ENCODE measurements at places on chromosomes 2 and 18.
A peak's percentile ranks its signal among the peaks of the same experiment; 100 is the strongest.

GRCh38 chr2:37284381-37284780, 40.3 kb downstream of the PRKD3 start:
- DNase-seq: no peak

DNA sequence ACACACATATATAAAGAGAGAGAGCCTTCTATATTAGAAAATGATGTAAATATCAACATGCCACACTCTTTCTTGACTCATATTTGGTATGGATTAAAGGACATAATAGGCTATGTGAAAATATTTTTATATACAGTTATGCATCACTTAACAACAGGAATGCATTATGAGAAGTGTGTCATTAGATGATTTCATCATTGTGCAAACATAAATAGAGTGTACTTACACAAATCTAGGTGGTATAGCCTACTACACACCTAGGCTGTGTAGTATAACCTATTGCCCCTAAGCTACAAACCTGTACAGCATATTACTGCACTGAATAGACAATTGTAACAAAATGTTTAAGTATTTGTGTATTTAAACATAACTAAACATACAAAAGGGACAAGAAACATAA, 354.8 kb upstream of the CNTNAP5 start:
- no peak for DNase-seq

- DNase-seq: no peak
Observed at GRCh38 chr2:45191976-45192375, 182.7 kb upstream of the SIX2 start.

DNA sequence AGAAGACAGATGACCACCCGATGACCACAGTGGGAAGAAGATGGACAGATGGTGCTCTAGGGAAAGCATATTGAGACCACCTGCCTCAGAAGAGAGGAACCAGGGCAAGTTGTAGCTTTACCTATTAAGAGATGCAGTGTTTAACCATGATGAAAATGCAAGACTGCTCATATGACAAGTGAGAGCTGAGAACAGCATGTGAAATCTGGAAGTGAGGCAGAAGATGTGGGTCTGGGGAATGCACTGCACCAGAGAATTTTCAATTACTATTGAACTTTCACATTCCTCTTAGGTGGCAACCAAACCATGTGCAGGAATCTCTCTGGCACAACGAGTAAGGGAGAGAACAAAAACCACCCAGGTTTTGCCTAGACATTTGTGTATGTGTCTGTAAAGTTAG, 184.8 kb upstream of the CRIM1 start:
- no peak for DNase-seq

DNA sequence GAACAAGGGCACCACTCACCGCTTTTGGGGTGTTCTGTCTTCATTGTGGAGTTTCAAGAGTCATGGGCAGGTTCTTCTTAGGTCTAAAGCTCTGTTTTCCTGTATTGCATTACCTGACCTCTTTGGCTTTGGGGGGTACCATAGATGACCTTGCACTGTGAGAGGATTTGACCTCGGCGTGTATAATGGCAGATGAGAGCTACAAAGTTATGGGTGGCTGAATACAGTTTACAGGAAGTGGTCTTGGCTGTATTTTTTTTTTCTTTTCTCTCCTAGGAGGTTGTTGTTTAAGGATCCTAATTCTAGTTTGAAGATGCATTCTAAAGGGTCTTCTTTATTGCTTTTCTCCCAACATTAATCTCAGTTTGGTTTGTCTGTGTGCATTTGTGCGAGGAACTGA, 11.5 kb downstream of the GAL3ST2 start:
- DNase-seq: no peak

DNA sequence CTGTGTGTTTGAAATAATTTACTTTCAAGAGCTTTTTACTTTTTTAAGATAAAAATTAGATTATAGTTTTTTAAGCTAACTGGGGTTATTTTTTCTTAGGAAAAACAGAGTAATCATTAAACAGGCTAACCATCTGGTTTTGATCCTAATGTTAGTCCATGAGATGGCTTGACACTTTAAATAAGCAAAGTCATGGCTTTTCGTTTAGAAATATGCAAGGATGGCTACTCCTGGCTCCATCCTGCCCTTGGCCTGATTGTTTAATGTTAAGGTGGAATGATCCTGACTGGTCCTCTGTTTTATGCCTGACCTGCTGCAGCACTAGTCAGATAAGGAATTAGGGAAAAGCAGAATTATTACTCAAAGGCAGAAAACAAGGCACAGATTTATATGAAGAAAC, 39.7 kb upstream of the PNPT1 start:
- DNase-seq: no peak

GRCh38 chr2:170162271-170162632, 15.7 kb upstream of the MYO3B start:
- DNase-seq: no peak

- no peak for DNase-seq
Observed at GRCh38 chr2:220315098-220315823, 687.8 kb downstream of the SLC4A3 start.

DNA sequence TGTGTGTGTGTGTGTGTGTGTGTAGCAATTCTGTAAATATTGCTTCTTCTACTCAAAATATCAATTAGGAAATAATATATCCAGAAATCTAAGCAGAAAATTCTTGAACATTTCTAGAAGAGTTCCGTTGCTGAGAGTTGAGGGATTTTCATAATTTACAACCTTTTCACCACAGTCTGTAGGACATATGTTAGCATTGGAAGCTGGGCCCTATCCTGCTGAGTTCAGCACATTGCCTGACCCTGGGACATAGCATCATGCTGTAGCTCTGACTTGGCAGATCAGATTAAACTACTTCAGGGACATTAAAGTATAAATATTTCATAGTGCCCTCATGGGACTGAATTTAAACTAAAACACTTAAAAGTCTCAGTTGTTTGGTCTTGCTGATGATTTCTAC, 129.2 kb upstream of the KCNH7 start:
- no peak for DNase-seq

DNA sequence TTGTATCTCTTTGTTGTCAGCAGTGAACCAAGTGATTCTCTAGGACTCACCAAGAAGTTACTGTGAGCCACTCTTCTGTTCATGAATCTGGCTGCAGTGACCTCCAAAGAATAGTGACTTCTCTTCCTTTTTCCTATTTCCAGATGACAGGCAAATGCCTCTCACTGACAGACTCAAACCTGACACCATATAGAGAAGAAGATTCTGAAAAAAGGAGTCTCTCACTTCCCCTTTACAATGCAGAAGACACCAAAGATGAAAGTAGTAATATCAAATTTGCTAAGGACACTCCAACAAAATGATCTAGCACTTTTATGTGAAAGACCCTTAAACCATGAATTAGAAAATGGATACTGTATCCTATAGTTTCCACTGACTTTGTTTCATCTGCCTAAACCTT, 44.4 kb upstream of the SETBP1 start:
- DNase-seq: no peak

GRCh38 chr18:75658330-75658729, 230.8 kb upstream of the SMIM21 start:
- DNase-seq: no peak

DNA sequence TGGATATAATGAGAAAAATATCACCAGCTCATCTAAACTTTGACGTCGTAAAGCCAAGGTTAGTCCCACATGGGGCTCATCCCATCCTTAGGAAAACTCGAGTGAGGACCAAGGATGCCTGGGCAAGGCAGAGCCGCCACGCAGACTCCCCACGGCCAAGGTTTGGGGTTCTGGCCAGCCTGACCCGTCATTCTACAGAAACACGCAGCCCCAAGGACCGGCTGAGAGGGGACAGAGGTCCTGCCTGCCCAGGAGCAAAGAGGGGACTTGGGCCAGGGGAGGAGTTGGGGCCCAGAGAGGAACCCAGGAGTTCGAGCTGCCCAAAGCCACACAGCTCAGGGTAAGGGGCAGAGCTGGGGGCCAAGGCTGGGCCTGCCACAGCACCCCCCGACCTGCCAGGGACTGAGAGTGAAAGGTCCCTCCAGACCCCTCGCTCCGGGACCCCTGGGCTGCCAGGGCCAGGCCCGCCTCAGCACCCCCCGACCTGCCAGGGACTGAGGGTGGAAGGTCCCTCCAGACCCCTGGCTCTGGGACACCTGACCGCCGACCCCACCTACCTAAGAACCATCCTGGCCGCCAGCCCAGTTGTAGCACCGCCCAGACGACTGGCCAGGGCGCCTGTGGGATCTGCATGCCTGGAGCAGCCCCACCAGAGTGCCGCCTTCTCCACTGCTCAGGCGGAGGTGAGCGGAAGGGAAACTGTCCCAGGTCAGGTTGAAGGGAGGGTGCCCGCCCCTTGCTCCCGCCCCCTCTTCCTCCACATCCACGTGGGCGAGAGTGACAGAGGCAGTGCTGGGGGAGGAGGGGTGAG, at the start of gene PDCD1:
PDCD1 (minus strand) TSS at position 689 of the 811 bp plus-strand sequence; CDS start at position 633, 56 bp downstream.
- DNase-seq: peak; percentile 44

- no peak for DNase-seq
Observed at GRCh38 chr18:63511285-63511684, 30.9 kb upstream of the SERPINB12 start.

DNA sequence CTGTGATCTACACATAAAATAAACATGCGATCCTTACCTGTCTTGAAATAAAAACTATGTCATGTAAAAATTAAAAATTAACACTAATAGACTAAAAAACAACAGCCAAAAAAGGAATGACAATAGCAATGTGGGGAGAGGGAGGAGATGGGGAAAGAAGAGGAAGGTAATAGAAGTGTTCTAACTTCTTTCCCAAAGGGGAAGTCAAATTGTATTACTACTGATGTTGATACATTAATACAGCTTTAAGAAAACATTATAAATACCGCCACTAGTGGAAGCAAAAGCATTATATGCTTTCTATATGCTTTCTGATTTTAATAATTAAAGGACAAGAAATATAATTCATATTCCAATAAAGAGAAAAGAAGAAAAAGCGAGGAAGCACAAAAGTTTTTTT, 22.2 kb downstream of the ZNF516 start:
- no peak for DNase-seq

DNA sequence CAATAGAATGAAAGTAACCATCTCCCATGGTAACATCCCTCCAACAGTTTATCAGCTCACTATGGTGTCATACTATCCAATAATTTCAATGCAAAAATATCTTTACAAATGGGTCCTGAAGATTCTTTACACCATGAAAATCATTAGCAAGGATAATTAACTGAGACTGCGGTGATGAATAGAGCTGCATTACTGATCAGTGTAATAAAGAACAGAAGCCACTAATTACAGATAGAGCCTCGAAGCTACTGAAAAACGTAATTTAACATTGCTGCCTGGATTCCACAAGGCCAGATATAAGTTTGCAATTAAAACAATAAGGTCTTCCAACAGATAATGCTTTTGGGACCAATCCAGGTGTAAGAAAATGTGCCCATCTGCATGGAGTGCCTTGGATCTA, 1245.8 kb upstream of the SLC39A10 start:
- no peak for DNase-seq

GRCh38 chr2:124877141-124877577, 852.1 kb downstream of the CNTNAP5 start:
- no peak for DNase-seq

- DNase-seq: no peak
Observed at GRCh38 chr2:238657132-238658053, 190.5 kb upstream of the TWIST2 start.

DNA sequence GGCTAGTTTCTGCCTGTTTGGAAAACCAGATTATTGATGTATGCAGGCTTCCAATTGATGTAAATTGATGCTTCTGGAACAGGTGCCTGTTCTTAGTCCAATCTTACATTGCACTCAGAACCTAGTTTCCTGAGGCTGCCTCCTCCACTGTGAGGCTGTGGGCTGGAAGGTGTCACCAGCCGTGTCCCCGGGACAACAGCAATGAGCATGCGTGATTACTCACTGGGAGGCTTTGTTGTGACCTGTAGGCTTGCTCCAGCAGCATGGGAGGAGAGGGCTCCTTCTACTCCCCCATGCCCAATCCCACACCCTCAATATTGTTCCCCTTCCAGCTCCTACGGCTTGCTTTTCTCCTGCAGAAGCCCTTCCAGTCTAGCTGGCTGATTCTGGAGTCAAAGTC, 11.1 kb downstream of the RSAD2 start:
- no peak for DNase-seq

DNA sequence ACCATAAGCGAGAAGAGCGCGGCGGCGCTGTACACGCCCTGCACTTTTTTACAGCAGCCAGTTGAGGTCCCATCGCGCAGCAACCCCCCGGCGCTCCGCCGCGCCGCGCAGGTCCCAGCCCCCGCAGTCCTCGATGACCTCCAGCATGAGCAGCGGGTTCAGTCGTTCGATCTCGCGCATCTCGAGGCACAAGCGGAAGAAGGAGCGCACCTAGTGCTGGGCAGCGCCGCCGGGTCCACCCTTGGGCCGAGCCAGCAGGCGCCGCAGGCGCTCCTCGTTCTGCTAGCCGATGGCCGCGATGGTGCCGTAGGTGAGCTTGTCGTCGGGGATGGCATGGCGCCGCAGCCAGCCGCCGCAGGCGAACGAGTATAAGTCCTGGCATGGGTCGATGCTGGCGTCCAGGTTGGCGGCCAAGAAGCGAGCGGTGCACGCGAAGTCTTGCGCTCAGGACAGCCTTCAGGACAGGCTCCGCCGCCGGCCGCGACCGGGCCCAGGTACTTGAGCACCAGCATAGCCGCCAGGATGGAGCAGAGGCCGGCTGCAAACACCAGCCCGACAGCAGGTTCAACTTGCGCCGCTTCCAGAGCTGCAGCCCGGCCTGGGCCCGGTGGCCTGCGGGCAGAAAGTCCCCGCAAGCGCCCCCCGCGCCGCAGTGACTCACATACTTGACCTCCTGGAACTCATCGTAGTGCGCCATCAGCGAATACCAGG, 8.3 kb downstream of the ALPP start:
- DNase-seq: no peak

- DNase-seq: no peak
Observed at GRCh38 chr2:231920366-231920765, 5.8 kb downstream of the NPPC start.

- no peak for DNase-seq
Observed at GRCh38 chr2:2899826-2900225, 477.8 kb downstream of the EIPR1 start.

DNA sequence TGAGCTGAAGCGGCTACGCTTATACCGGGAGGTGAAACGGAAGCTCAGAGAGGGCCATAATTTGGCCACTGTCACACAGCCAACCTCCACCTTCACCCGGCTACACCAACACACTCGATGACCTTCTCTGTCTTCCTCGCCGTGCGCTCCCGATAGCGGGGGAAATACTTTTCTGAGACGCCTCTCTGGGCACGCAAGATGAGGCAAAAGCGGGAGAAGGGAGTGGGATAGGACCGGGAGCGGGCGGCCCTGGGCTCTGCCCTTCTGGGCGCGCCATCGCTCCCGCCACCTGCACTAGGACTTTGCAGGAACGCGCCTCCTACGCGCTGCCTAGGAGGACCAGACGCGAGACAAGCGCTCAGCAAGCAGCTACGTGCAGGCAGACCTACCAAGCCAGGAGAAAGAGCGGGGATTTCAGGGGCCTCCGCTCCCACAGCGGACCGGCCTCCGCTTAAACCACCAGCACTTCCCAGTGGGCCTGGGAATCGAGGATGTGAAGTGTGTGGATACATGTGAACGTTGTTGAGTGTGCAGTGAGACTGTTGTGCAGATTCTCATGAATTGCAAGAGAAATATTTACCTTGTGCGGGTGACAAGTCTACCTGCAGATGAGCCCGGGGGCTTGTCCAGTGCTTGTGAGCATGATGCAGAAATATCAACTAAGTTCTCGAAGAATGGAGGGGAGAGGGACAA, 11.4 kb downstream of the SIX3 start:
- no peak for DNase-seq

Data from stimulated activated CD4-positive, alpha-beta T cell treated with anti-CD3 and anti-CD28 coated beads, Interleukin-15, amount 100 ng/mL, for 1 hour (primary cell).